ENCODE measurements at places on chromosomes 1 and 21.

GRCh38 chr1:159132271-159132881 is 39.0 kb upstream of the CADM3 start:
- DNase-seq = peak; percentile 15

- no peak for DNase-seq
These were observed 8.9 kb downstream of the IFFO2 start for GRCh38 chr1:18947570-18947969.

DNA sequence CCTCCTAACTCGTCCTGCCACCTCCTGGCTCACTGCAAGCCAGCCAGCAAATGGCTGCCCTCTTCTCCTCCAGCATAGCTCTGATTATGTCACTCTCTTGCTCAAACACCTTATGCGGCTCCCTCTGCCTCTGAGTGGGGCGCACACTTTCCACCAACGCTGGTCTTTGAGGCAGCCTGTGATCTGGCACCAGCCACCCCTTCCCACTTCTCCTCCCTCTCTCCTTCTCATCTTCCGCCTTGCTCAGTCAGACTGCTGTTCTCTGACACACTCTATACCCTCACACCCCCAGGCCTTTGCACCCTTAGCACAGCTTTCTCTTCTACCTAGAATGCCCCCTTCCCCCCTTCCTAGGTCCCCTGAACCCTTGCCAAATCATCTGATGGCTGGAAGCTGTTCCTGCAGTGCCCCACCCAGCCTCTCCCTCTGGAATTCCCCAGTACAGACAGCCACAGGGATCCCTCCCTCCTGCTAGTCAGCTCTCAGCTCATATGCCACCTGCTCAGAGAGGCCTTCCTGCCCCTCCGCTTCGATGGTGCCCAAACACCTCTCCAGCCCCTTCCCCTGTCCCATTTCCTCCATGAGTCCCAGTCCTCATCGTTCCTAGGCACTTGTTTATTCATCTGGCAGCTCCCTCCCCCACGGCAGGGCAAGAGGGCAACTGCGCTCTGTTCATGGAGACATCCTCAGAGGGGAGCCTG is 21.7 kb upstream of the PEF1 start:
- DNase-seq = peak; percentile 50

DNA sequence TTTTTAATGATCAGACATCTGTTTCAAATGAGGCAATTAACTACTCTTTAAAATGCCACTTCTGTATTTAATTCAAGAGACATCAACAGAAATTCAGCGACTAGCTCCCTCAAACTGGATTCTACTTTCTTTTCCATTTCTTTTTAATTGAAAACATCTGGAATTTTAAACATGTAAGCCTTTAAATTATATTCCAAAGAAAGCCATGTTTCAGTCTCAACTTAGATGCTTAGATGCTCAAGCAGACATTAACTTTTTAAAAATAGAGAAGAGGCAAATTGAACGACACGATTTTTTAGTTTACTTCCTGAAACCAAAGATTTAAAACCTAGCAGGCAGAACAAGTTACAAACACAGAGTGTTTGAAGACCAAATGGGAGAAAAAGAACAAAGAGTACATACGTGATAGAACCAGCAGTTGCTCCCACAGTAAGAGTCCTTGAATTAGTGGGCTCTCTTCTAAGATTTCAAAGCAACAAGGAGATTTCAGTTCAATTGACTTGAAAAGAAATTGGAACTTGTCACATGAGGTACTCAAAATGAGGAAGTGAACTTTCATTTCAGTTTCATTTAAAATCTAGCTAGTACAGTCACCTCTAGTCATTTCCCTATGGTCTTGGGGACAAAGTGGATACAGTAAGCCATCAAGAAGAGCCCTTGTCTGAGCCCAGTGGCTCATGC is at the start of gene CTSS:
Gene CTSS, minus strand, starts transcription at position 483 of the 681 bp plus-strand sequence. CDS start 1,015 bp downstream, outside the sequence.
- DNase-seq = no peak

DNA sequence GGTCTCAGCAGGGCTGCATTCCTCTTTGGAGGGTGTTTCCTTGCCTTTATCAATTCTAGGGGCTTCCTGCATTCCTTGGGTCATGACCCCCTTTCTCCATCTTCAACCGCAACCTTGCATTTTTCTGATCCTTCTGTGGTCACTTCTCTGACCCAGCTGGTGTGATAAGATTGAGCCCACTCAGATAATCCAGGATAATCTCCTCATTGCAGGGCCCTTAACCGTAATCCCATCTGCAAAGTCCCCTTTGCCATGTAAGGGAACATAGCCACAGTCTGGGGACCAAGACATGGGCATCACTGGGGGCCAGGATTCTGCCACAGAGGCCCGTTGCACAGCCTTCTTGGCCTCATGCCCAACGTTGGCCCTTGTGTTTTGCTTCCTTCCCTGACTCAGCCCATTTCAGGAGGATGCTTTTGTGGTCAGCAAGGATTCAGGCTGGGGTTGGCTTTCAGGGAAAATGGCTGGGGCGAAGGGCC is 35.0 kb upstream of the IL19 start:
- peak; percentile 55 for DNase-seq

DNA sequence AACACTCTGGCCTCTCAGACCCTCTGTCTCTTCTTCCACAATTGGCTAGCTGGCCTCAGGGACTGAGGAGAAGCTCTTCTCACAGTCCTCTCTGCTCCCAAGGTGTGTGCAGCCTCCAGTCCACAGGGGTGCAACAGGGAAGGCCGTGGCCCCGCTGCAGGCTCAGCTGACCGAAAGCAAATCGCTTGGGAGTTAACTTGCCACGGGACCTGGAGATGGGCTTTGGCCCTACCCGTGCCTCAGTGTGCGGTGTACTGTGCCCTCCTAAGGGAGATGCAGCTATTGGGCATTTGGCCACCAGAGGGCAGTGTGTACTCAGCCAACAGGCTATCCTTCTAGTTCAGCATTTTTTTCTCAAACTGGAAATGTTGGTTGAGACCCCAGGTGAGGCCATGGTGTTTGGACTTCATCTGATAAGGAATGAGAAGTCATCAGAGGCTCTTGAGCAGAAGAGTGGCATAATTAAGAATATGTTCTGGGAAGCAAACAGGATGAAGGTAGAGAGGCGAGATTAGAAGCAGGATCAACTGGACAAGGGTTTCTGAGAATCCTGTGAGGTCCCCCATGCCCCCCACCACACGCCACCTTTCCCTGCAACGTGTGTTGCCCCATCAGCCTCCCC is 42.5 kb upstream of the TMEM125 start:
- DNase-seq = peak; percentile 50

DNA sequence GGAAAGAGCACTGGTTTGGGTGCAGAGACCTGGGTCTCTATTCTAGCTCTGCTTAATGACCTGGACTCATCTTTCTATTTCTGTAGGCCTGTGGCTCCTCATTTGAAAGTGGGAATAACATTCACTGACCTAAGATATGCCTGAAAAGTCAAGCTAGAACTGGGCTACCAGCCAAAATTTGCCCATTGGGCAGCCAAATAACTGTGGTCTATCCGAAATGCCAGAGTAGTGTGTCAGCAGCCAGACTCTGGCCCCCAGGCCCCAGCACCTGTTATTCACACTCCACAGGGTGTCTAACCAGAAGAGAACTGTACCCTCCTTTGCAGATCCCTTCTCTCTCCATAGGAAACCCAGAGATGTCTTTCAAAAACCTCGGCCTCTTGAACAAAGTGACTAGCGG is 12.6 kb downstream of the DAB1 start:
- peak; percentile 69 for DNase-seq

DNA sequence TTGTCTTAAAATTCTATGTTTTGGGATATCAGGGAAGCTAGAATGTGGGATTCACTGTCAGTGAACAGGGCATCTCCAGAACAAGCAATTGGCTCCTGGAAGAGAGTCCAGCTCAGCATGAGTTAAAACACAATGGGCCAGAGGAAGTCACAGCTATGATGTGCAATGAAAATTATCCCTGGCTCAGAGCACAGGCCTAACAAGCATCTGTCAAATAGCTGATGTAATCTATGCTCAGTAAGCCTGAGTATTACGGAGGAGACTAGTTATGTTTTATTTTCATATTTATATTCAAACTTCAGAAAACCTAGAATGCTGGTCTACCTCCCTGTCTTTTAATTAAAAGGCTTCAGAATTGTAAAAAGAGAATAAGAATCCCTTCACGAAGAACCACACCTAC is 41.6 kb downstream of the PARP1 start:
- no peak for DNase-seq

DNA sequence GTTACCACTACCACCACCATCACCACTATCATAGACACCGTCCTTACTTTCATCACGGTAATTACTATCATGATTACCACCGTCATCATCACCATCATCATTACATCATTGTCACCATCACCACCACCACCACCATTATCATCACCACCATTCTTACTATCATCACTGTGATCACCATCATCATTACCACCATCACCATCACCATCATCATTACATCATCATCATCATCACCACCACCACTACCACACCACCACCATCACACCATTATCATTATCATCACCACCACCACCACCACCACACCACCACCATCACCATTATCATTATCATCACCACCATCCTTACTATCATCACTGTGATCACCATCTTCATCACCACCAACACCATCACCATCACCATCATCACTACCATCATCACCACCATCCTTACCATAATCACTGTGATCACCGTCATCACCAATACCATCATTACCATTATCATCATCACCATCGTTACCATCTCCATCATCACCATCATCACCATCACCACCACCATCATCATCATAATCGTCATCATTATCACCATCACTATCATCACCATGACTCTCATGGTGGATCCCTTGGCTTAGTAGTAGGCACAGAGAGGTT is 244.4 kb upstream of the C1orf174 start:
- no peak for DNase-seq

DNA sequence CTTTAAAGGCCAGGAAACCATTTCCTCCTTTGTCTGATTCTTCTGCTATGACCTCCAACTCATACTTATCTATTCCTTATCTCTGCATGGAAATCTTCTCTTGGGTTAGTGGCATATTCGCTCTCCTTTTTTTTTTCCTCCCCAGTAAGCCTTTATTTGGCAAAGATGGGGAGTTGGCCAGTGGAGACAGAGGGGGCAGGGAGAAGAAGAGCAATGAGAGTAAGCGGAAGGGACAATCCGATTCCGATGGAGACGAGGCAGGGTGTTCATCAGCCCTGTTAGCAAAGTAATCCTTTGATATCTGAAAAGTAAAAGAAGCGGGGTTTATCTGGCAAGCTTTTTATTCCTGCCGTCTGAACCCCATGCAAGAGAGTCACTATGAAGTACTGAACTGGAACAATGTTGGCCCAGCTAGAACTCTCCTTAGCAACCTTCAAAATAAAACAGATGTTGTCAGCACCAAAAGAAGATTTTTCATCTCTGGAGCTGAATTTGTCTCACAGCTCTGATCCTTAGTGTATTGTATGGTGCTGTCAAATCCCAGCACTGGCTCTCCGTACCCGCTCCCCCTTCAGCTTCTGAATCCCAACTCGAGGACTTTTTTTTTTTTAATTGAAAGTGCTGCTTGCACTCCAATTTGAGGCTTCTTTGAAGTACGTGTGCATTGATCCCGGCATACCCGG is 40.9 kb downstream of the PTGFRN start:
- no peak for DNase-seq

GRCh38 chr1:224380003-224380402 is 23.3 kb downstream of the CNIH4 start:
- no peak for DNase-seq

GRCh38 chr1:3625151-3625907 is 514 bp downstream of the TPRG1L start:
- DNase-seq = no peak

DNA sequence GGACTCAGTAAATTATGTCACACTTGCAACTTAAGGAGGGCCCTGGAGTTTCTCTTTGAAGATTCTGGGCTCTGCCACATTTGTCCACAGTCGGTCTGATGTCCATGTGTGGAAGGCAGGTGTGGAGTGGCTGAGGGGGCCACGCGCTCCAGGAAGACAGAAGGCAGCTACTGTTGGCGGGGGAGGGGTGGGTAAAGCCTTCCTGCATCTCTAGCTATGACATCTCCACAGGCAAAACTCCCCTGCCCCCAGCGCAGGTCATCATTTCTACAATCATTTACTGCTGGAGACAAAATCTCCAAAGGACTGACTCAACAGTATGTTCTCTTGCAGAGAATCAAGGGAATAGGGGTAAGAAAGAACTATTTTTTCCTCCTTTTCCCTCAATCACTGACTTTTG is 11.4 kb upstream of the TSPEAR start:
- no peak for DNase-seq

- no peak for DNase-seq
These were observed 209.0 kb upstream of the HOOK1 start for GRCh38 chr1:59605761-59606160.

All from H54 (cell line).